ENCODE measurements at places on chromosomes 3 and 15. TPM values are rescaled to one million over a fixed set of nuclear protein-coding genes. Genes with fewer than 3 reads are reported as not detected.

DNA sequence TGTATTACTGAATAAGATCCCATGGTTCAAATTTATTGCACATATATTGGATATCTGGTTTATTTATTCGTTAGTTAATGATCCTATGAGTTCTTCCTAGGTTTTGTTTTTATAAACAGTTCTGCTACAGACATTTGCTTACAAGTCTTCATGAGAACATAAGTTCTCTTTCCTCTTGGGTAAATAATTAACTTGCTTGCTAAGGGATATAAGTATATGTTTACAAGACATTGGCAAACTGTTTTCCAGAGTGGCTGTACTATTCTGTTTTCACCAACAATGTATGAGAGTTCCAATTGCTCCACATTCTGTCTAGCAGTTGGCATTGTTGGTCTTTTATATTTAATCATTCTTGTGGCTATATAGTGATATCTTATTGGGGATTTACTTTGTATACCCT lies 341.8 kb upstream of the GBE1 start:
- DNase-seq: peak; percentile 15

DNA sequence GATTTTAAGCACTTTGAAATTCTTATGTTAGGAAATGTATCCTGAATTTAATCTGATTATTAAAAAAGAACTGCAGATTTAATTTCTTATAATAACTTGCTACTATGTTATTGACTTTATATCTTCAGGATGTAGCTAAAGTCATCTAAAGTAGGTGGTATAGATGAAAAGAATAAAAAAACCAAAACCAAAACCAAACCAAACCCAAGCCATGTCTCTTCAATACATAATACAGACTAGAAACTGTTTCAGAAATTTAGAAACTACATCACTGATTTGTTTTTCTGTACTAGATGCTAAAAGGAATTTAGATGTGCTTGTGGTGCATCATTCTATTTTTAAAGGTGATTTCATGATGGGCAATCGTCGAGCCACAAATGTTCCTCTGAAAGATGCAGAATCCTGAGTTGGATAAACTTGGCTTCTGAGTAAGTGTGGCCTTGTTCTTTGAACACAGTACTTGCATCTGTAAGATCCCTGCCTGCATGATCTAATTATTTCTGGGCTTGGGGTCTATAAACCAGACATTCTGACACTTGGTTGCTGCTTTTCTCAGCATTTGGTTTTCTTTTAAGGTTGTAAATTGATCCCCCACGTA lies 287.1 kb upstream of the SUCLG2 start:
- DNase-seq: no peak

GRCh38 chr3:112811131-112811884 lies 35.4 kb downstream of the CD200R1L start:
- DNase-seq: no peak

The FSTL1 gene
- total RNA-seq: 6.6 TPM
